ENCODE measurements at places on chromosomes 5 and 9.
A peak's percentile ranks its signal among the peaks of the same experiment; 100 is the strongest.

DNA sequence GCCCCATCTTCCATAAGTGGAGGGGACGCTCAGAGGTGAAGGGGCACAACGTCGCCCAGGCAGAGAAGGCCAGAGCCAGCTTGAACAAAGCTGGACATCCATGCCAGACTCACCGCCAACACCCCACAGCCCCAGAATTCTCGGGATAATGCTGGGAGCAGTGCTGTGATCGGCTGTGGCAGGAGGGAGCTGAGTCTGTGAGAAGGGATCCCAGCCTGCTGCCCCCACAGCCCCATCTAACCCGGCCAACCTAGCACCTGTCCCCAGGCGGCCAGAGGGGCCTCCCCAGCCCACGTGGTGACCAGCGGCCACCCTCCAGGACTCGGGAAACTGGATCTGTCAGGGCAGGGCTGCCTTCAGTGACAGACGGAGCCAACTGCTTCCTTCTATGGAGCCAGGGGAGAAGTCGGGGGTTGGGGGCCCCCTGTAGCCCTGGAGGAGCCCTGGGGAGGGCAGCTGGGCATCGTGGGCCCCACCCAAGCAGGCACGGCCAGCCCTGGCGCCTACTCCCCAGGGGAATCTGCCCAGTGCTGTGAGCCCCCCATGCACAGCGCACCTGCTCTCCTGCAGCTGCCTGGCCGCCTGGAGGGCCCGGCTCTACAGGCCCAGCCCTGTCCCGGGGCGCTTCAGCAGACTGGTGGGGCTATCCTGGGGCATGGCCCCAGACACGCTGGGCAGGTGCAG is 6.0 kb downstream of the BRD3 start:
- no peak for DNase-seq

DNA sequence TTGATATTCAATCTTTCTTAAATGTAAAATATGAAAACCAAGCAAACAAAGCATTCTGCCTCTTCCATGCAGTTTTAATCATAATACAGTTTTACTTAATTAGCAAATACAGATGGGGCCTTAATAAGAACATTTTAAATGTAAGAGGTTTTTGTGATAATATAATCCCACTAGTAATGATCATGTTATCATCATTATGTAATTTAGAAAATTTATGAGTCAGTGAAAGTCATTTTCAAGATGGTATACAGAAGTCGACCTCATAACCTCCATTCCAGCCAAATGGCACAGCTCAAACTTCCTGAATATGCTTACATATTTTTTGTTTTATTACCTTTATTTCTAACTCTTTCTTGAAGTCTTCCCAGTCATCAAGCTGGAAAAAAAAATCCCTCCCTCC is 102.2 kb upstream of the GNA14 start:
- DNase-seq, result no peak

DNA sequence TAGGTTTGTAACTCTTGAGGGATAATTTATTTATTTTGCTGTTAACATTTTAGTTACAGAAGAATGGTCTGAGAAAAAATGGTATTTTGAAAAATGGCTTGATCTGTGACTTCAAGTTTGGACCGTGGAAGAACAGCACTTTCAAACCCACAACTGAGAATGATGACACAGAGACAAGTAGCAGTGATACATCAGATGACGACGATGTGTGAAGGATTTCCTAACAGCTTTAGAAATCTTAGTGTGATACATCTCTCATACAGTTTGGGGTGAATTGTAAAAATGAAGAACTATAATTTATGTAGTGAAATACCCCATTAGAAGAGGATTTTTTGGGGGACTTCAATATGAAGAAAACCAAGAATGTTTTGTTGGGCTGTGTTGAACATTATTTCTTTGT is 88.7 kb downstream of the GPBP1 start:
- no peak for DNase-seq

DNA sequence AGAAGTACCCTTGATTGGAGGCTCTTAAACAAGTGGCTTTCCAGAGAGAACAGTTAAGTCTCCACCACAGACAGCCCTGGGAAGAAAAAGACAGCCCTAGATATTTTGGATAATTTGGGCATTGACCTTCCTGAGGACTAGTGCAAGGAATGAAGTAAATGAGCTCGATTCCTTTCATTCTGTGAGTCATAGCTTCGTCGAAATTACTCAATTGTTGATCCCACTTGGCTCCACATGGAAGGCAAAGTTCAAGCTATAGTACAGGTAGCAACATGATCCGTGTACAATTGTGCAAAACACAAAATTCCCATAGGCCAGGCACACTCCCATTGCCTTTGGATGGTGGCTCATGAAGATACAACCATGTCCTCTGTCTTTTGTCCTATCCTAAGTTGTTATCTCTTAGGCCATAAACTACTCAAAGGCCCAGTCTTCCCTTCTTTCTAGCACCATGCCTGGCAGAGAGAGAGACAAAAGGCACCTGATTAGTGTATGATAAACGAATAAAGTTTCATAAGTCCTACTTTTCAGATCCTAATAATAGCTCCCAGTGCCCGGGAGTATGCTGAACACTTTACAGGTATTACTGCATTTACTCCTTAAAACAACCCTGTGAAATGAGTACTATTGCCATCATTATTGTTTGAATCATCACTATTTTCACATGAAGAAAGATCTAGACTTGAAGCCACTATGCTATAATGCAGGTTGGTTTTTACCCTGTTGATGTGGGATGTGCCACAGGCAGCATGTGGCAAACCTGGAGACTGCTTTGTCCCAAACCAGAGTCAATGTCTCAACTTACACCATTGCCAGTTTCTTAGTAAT is 116.7 kb upstream of the RANBP3L start:
- DNase-seq, result no peak

DNA sequence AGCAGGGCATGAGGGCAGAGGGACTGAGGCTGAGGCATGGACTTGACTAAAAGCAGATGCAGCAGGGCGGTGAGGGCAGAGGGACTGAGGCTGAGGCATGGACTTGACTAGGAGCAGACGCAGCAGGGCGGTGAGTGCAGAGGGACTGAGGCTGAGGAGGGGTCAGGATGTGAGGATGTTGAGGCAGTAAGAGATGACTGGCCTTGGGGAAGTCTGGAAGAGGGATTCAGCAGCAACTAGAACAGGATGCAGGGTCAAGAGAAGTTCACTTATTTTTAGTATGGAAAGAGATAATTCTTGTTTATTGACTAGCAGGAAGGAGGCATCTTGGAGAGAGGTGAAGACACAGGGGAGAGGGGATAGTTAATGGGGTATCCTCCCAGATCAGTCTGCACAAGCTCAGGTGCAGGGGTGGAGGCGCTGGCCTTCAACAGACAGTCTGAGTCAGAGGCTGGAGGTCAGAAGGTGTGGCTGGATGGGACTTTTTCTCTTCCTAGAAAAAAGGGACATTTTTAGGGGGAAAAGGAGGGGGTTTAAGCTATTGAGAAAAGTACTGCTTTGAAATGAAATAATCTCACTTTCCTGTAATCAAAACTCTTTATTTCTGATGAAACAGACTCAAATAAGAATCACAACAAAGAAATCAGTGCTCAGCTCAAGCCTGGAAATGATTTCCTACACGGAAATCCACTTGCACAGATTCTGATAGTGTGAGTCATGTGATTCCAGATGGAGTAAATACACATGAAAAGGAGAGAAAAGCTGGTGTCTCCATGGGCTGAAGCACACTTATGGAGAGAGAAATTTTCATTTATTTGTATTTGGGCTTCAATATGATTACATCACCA is 130.9 kb downstream of the PALM2AKAP2 start:
- DNase-seq, result no peak

DNA sequence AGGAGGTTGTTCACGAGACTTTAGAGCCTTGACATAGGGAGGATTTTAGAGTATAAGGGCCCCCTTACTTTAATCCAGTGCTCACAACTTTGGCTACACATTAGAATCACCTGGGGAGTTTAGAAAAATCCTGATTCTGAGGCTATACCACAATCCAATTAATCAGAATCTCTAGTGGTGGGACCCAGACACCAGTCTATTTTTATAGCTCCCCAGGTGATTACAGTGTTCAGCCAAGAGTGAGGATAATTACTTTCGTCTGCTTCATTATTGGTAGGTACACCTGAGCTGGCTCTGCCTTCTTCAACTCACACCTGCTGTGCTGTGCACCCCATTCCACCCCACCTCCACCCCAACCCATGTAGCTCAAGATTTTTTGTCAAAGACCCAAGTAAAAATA is 141.3 kb upstream of the EPB41L4A start:
- DNase-seq, result no peak

GRCh38 chr5:72786676-72787075 is 29.8 kb upstream of the TNPO1 start:
- DNase-seq, result no peak

GRCh38 chr9:93117924-93118862 is 15.9 kb downstream of the NINJ1 start:
- DNase-seq, result no peak

- DNase-seq, result no peak
Measured at GRCh38 chr9:116147821-116148220, 5.8 kb upstream of the PAPPA start.

DNA sequence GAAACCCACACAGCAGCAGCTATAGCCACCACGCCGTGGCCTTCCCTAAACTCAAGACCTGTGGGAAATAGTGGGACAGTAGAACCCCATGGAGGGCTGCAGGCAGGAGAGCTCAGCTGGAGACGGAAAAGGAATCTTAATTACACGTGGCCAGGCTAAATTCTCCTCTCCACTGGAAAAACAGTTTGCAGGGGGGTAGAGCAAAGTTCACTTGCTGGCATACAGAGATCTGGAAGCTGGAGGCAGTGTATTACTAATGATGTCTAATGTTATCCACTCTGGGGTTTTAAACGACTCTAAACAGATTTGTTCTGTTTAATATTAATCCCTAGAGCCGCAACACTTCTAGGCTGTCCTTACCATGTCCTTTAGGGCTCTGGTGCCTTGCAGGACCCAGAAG is 257.1 kb downstream of the SAXO1 start:
- DNase-seq, result no peak

GRCh38 chr5:1542781-1543180 is 19.0 kb upstream of the LPCAT1 start:
- DNase-seq, result no peak

GRCh38 chr9:113537229-113537810 is 73.8 kb downstream of the RGS3 start:
- DNase-seq, result no peak

DNA sequence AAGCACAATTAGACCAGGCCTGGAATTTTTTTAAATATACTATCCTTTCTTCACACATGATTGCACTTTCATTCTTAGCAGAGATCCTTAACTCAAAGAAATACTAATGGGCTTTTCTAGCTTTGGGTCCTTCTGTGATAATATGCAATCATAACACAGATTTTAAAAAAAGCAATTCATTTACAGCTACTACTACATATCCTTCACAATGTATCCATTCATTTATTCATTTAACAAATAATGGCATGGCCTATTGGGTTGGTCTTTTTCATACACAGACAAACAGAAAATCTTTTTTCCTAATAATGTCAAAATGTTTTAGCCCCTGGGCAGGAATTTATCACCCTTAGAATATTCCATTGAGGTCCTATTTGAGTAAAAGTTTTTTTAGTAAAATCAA is 47.0 kb downstream of the SAXO1 start:
- DNase-seq, result no peak

- DNase-seq, result no peak
Measured at GRCh38 chr9:136981588-136982231, 1.1 kb upstream of the LCNL1 start.

DNA sequence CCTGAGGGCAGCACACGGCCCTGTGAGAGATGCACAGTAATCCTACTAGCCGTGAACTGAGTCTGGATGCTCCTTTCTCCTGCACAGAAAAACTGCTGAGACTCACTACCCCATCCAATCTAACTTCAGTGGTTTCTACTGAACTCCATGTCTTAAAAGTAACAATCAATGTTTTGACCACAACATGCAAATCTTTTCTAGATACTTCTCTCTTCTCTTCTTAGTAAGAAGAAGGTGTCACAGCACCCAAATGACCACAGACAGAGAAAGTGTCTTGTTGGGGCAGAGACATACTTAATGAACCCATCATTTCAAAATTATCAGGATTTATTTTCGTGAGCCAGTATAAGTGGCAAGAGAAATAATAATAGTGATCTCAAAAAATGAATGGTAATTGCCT is 285.8 kb upstream of the MEF2C start:
- DNase-seq, result no peak

- DNase-seq, result peak; percentile 60
Measured at GRCh38 chr9:37036776-37037502, 2.9 kb upstream of the PAX5 start.

DNA sequence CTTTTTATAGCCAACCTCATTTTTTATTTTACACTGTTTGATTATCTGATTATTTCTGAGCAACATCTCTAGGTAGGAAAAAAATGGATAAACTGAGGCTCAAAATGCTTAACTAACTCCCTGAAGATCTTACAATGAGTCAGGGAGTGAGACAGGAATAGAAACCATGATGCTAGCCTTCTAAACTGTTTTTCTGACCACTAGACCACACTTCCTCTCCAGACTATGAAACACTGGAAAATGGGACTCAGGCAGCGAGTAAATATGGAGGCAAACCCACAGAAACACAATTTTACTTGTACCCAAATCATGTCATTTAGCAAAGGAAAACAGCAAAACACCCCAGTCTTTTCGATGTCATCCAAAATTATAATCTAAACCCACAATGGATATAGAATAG is 129.9 kb upstream of the ANKH start:
- no peak for DNase-seq

- DNase-seq, result no peak
Measured at GRCh38 chr5:128318691-128319090, 219.4 kb downstream of the FBN2 start.

GRCh38 chr5:108749128-108749861 is 1.6 kb downstream of the FER start:
- DNase-seq, result peak; percentile 64

GRCh38 chr9:91663858-91664257 is 240.2 kb upstream of the NFIL3 start:
- DNase-seq, result no peak

- no peak for DNase-seq
Measured at GRCh38 chr5:143064218-143064641, 294.1 kb downstream of the ARHGAP26 start.

DNA sequence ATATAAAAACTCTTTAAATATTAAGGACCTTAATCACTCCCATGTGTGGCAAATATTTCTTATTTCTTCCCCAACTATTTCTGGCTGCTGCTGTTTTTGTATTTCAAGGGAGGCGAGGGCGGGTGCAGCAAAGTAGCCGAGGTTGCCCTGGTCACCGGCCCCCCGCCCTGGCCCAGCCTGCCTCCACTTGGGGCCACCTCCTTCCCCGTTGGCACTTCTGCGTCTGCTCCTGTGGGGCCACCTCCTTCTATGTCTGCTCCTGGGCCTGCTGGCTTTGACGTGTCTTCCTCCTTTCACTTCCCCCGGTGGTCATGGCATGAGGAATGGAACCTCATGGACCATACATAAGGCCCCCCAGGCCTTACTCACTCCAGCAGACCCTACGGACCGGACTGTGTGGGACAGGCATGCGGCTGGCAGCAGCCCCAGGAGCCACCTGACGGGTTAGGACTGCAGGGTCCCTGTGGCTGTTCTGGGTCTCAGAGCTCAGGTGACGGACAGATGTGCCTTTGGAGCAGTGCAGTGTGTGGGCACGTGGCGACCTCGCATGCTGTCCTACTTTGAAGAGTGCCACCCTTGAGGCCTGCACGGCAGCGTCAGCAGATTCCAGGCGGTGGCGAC is 5.8 kb upstream of the ENTPD8 start:
- DNase-seq, result no peak

All from stimulated activated CD8-positive, alpha-beta memory T cell treated with anti-CD3 and anti-CD28 coated beads, Interleukin-4, amount 100 ng/mL, for 48 hours (primary cell).